ENCODE measurements at places on chromosomes 16 and 17.

GRCh38 chr16:882256-882655, 81.7 kb upstream of the GNG13 start:
- no peak for DNase-seq

- DNase-seq: no peak
Measured at GRCh38 chr17:63474586-63475460, 2.0 kb upstream of the ACE start.

DNA sequence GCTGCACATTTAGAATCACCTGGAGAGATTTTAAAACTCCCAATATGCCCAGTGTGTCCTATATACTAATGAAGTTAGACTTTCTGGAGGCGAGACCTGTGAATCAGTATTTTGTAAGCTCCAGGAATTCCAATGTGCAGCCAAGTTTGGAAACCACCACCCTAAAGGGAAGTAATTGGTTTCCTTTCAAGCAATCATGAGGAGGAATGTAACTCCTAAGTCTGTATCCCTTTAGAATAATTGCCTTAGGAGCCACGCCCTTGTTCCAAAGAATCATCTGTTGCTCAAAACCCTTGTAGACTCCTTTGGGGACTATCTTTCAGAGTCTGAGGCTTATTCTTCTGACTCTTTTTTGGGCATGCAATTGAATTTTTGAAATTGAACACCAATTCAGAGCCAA, 84.4 kb downstream of the DNAH9 start:
- no peak for DNase-seq

DNA sequence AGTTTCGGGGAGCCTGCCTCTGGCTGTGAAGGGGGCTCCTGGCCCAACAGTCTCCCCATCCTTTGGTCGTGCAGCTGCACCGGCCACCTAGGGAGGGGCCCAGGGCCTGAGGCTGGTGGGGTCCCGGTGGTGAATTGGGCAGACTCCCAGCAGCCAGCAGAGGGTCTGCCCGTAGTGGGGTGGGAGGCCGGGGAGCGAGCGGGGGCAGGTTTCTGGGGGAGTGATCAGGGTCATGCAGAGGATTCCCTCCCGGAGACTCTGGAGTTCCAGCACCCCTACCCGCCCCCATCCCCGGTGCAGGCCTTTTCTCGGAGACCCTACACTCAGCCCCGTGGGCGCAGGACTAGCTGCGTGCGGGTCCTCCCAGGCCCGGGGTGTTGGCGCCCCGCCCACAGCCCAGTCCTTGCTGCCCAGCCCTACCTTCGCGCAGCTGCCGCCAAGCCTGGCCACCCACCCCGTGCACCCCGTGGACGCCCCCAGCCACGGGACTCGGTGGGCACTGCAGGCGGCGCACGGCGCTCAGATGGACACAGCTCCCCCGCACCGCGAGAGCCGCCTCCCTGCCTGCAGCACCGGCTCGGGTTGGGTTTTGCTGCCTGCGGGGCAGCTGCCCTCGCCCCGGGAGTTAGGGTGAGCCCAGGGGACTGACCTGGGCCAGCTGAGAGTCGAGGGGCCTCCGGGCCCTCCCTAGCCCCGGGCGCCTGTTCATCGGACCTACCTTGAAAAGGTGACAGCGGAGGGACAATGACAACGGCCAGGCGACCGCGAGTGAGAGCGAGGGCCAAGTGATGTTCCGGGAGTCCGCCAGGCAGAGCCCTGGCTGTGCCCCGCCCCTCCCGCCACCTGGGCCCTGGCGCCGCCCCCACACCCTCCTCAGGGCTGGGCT, at the start of gene GNG13:
TSS of gene GNG13 (minus strand) at position 787 of the 886 bp plus-strand sequence. CDS start 1,657 bp downstream, outside the sequence.
- no peak for DNase-seq

GRCh38 chr16:25771812-25772568, 80.2 kb downstream of the HS3ST4 start:
- no peak for DNase-seq

- no peak for DNase-seq
Measured at GRCh38 chr16:81987706-81988105, 23.6 kb downstream of the SDR42E1 start.
